ENCODE measurements at places on chromosomes 4 and X.

DNA sequence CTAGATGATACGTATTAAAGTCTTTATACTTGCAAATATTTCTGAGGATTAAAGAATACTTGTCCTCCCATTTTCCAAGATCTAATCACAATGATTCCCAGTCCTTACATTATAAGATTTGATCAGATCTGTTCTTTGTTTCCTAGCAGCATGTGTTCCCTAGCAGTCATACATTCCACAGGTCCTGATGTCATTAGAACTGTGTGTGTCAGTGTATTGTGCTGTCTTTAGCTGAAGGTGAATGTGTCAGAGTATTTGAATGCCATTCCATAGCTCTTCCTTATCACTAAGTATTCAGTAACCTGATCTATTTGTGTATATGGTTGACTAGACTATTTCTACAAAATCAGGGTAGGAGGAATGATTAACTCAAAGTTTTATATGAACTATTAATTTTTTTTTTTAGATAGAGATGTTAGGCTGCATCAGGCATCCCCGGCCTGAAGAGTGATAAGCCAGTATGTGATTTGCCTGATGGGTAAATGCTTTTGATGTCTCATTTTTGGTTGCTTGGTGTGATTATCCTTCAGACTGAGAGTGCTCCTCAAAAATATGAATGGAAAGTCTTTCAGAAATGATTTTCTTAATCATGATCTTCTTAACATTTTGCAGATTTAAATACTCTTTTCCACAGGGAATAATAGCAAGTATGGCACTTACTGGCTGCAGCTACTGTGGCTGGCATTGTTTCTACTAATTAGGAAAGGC is 4.4 kb downstream of the ADGRL3 start:
- no peak for DNase-seq

DNA sequence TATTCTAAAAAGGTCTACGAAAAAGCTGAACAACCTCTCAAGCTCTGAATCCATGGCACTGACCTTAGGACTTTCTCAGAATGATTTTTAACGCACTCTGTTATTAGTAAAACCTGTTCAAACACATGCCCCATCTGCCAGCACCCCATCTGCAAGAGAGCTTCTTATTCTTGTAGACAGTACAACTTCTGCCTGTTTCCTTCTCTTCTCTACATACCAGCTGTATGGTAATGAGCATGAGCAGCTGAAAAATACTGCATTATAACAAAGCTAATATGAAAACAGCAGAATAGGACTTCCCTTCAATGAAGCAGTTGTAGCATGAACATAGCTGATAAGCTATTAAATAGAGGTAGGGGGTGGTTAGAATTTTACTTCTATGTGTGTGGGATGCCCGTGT is 167.9 kb downstream of the FBXW7 start:
- no peak for DNase-seq

DNA sequence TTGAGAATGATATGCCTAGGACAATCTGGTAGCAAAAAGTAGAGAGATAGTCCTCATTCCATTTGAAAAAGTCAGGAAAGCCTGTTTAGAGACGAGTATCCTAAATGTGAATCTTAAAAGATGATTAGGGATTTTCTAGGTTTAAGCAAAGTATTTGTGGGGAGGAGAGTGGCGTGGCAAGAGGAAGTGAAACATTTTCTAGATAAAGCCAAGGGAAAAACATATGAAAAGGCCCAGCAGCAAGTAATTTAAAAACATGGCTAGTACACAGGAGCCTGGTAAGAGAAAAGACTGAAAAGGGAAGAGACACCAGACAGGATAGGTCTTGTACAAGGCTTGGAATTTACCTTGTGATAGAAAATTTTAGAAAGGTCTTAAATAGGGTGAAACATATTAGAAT is 45.9 kb downstream of the CORIN start:
- DNase-seq = no peak

DNA sequence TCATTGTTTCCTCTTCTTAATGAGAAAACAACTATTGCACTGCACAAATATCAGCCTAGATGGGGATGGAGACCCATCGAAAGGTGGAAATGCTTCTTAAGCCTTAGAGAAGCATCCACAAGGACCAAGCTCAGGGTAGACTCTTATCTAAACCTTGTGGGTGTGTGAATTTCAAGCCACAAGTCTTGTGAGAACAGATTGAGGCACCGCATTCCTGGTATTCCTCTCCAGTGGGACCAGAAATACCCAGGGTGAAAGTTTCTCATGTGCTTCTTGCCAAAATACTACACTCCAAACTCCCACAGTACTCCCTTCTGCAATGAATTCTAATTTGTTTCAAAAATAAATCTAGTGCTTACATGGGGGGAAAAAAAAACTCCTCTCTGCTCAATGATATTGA is 375.6 kb downstream of the PDGFC start:
- DNase-seq = no peak

GRCh38 chrX:110795645-110796406 is at the start of gene CHRDL1:
Gene CHRDL1, minus strand, starts transcription at chrX:110795817. Its CDS starts 3,636 bp downstream, at chrX:110792181.
- no peak for DNase-seq

- no peak for DNase-seq
These were observed 101.4 kb upstream of the GPC4 start for GRCh38 chrX:133516686-133517085.
